ENCODE measurements at places on chromosomes 4 and X.

GRCh38 chr4:88439161-88439760 lies 17.7 kb upstream of the HERC5 start:
- no peak for DNase-seq

GRCh38 chr4:5619913-5620625 lies 88.3 kb downstream of the EVC2 start:
- no peak for DNase-seq

- no peak for DNase-seq
Observed at GRCh38 chr4:185879666-185880312, 67.8 kb upstream of the SORBS2 start.

GRCh38 chrX:9790866-9791265 lies 4.6 kb downstream of the SHROOM2 start:
- no peak for DNase-seq

DNA sequence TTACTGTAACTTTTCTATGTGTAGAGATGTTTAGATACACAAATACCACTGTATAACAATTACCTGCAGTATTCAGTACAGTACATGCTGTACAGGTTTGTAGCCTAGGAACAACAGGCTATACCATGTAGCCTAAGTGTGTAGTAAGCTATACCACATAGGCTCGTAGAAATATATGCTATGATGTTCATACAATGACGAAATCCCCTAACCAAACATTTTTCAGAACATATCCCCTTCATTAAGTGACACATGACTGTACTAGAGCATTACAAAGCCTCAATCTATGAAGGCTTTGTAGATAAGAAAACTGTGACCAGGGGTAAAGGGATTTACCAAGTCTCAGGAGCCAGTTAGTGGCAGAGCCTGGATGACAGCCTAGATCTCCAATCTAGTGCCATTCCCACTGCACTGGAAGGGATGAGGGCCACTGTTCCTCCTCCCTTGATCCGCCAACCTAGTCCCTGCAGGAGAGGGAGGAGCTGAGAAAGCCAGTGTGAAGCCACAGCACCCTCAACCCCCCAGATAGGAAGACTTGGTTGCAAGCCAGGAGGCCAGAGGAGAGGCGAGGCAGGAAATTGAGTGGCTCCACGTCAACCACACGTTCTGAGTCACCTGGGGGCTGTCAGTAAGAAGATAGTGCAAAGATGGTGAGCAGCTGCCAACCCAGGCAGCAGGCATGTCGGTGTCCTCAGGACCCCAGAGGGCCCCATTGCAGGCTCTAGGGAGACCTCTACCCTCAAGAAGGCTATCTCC lies 227.7 kb downstream of the BCOR start:
- peak; percentile 60 for DNase-seq

DNA sequence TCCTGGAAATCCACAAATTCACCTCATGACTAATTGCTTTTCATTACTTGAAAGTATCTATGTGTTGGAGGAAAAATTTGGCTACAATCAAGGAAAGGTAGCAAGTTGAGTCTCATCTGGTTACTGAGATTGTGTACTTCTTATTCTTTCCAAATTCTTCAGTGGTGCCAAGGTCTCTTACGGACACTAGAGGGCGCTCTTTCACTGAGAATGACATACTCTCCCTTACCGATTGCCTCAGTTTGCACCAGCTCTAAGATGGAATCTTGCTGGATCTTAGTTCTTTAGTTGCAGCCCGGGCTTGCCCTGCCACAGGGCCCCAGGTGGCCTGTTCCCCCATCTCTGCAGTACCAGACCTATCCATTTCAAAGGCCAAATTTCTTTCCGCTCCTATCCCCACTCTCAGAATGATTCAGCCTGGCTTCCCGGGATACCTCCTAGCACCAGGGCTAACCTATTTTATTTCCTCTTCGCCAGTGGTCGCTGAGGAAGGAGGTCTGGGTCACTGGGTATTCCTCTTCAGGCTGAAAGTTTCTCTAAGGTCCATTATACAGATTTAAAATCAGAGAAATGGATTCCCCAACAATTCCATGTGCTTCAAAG lies 24.6 kb upstream of the GPR50 start:
- peak; percentile 1 for DNase-seq

GRCh38 chr4:101232074-101232776 lies 115.1 kb downstream of the PPP3CA start:
- peak; percentile 5 for DNase-seq

DNA sequence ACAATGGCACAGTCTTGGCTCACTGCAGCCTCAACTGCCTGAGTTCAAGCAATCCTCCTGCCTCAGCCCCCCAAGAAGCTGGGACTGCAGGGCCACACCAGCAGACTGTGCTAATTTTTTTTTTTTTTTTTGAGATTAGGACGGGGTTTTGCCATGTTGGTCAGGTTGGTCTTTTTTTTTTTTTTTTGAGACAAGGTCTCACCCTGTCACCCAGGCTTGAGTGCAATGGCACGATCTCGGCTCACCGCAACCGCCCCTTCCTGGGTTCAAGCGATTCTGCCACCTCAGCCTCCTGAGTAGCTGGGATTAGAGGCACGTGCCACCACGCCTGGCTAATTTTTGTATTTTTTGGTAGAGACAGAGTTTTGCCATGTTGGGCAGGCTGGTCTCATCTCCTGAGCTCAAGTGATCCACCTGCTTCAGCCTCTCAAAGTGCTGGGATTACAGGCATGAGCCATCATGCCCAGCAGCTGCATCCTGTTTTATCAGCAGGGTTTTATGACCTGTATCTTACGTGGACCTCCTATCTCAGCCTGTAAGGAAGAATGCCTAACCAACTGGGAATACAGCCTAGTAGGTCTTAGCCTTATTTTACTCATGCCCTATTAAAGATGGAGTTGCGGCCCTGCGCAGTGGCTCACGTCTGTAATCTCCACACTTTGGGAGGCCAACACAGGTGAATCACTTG lies 13.2 kb upstream of the MRPL1 start:
- DNase-seq: no peak

DNA sequence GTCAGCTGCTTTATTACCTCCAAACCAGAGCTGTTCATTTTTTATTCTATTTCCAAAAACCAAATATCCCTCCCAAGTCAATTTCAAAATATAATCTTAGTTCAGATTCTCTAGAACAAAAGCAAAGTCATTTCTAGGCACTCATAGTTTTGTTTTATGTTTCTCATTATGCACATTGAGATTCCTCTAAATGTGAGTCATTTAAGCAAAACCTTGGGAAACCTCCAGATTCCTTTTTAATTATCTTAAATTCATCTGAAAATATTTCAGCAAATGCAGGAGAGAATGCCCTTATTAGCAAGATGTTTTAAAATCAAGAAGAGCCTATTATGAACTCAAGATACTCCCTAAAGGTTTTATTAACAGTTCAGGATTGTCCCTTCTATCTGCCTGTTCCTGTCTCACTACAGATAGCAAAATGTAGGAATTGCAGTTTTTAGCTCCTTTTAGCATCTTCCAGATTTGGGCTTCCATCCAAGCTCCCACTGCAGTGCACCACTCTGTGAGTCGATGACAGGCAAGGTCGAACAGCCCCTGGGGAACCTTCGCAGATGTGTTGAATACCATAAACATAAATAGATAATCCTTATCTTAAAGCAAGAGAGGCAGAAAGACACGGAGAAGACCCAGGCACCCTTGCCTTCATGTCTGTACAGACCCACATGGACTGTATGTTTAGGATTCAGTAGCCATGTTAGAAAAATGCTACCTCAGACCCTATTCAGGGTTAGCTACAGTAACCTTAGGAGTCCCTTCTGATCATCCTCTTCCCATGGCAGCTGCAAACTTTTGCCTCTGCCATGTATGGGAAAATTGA lies 11.3 kb upstream of the SLC9A7 start:
- no peak for DNase-seq

DNA sequence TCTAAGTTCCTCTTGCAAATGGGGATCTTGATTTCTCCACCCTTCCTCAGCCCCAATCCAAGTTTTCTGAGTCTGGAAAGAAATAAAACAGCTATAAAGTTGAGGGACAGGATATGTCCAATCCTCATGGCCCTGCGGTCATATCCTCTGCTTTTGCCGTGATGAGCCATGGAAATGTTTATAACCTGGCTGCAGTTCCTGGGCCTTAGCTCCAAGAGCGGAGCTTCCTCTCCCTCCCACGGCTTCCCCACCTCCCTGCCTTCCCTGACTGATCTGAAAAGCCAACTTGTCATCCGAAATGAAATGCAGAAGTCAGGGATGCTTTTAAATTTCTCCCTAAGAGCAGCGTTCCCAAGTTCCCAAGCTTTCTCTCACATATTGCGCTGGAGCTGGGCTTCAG lies 221.5 kb upstream of the SFRP2 start:
- DNase-seq: no peak

DNA sequence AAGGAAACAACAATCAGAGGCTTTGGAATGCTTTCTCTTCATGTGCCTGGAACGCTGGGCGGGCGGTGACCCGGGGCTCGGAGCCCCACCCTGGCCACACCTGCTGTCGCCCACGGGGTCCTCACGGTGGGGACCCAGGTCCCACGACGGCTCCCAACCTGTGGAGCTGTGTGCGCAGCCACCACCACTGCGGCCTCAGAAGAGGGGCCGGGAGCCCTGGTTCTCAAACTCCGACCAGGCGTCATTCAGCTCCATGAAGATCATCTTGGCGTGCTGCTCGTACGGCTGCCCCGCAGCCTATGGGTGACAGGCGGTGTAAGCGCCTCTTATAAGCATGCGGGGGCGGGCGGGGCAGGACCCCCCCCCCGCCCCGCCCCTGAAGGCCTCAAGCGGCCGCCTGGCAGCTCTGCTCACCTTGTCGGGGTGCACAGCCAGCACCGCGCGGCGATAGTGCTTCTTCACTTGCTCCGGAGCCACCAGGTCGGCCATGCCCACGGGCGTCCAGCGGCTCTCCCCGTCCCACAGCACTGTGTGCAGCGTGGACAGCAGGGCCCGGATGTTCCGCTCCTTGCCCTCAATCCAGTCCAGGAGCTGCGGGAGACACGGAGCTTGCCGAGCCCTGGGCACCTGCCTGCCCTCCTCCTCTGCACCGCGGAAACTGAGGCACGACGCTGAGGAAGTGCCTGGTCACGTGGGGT lies 23.7 kb upstream of the CPLX1 start:
- no peak for DNase-seq

DNA sequence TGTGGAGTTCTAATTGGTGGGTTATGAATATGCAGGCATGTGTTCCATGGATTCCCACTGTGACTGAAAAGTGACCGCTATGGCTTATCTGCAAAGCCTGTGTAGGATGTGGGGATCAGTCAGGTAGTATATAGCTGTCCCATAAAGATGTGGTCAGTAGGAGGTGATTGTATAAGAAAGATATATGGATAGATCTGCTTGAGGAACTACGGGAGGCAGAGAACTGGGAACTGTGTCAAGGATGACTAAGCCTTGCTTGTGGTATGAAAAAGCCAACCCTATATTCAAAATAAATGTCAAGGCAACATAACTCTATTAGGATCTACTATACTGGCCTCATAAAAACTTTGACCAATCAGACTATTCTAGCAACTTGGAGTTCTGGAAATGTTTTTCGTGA lies 185.2 kb downstream of the KLHL4 start:
- DNase-seq: no peak

DNA sequence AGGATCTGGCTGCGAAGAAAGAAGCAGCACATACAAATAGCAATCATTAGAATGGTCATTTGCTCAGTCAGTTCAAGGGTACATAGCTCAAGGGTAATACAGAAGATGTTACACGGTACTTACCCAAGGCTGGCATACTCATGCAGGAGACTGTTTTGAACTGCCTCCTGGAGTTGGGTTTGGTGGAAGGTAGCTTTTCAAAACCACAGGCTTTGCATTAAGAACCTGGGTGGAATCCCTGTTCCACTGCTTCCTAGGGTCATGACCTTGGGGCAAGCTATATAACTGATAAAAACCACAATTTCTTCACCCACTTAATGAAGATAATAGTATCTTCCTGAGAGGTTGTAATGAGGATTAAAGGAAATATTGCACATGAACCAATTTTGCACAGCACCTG lies 36.5 kb downstream of the TBC1D9 start:
- no peak for DNase-seq

DNA sequence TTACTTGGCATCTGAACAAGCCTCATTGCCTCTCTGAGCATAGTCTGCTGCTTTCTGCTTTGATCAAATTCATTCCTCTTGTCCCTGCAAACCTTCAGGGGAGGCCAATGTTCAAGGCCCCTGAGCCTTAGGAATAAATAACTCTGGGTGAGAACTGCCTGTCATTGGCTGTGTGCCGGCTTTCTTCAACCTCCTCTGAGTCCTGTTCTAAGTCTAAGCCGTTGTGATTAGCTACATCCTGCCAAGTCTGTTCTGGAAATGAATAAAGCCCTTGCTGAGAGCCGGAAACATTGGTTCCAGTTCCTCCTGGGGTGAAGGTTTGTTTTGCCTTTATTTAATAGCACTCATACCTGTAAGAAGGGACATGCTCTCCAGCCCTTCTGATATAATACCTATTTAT lies 13.8 kb downstream of the RNF4 start:
- DNase-seq: no peak

- DNase-seq: no peak
Observed at GRCh38 chrX:154373340-154374306, 811 bp downstream of the FLNA start.

DNA sequence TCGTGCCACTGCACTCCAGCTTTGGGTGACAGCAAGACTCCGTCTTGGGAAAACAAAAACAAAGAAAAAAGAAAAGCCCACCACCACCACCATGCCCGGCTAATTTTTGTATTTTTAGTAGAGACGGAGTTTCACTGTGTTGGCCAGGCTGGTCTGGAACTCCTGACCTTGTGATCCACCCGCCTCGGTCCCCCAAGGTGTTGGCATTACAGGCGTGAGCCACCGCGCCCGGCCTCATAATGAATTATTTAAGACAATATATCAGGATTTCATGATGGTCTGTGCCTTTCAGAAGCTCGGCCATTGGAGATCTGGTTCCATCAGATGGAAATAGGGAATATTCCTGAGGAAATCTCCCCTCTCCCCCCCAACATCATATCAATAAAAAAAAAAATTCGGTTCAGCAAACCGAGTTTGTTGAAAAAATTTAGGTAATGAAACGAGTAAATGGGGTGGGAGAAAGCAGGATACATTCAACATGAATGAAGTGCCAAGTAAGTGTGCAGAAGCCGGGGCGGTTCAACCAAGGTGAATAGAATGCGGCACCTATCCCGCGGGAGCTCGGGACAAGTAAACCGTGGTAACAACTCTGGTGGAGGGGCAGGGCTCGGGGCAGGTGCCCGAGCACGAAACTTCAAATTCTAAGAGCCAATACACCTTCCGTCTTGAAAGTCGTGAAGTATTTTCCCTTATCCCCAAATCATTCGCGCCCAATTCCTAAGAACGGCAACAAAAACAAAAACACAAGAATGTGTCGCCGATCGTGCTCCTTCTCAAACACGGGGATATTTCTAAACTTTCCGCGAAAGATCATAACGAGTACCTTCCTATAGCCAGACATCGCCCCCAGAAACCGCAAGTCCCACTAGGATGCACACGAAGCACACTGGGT lies 773 bp upstream of the TXLNG start:
- DNase-seq: no peak

All from activated T-cell treated with anti-CD3 and anti-CD28 coated beads for 24 hours (primary cell).